ENCODE measurements at places on chromosomes 5 and 9. TPM values are rescaled to one million over a fixed set of nuclear protein-coding genes. Genes with fewer than 3 reads are reported as not detected.

Gene PCDHA3
- total RNA-seq, result 0.27 TPM

Gene FSTL4
- 3.6 TPM for total RNA-seq

DNA sequence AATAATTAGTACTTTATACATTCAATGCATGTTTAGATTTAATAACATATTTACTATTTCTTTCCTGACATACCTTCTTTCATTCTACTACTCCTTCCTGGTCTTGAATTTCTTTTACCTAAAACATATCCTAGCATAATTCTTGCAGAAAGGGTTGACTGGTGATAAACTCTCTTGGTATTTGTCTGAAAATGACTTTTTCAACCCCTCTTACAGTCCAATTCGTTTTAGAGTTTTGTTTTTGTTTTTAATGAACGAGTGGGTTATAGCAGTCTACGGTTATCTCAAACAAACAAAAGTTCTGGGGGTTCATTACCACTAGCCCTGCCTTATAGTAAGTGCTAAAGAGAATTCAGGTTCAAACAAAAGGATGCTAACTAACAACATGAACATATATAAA lies 69.6 kb upstream of the ALDH1B1 start:
- DNase-seq, result no peak

Gene PAEP
- 41.1 TPM for total RNA-seq

GRCh38 chr9:82475584-82476301 lies 487.2 kb downstream of the SPATA31D1 start:
- DNase-seq, result no peak

DNA sequence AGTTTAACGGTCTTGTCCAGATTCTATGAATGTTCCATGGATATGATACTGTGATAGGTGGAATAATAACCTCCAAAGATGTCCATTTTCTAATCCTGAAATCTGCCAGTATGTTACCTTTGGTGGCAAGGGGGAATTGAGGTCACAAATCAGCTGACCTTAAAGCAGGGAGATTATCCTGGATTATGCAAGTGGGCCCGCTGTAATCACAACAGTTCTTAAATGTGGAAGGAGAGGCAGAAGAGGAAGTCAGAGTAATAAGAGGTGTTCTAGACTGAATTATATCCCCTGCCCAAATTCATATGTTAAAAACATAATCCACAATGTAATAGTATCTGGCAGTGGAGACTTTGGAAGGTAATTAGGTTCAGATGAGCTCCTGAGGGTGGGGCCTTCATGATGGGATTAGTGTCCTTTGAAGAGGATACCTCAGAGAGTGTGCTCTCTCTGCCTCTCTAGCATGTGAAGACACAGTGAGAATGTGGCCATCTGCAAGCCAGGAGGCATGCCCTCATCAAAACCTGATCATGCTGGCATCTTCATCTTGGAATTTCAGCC lies 47.6 kb upstream of the ZFAND5 start:
- DNase-seq, result no peak

DNA sequence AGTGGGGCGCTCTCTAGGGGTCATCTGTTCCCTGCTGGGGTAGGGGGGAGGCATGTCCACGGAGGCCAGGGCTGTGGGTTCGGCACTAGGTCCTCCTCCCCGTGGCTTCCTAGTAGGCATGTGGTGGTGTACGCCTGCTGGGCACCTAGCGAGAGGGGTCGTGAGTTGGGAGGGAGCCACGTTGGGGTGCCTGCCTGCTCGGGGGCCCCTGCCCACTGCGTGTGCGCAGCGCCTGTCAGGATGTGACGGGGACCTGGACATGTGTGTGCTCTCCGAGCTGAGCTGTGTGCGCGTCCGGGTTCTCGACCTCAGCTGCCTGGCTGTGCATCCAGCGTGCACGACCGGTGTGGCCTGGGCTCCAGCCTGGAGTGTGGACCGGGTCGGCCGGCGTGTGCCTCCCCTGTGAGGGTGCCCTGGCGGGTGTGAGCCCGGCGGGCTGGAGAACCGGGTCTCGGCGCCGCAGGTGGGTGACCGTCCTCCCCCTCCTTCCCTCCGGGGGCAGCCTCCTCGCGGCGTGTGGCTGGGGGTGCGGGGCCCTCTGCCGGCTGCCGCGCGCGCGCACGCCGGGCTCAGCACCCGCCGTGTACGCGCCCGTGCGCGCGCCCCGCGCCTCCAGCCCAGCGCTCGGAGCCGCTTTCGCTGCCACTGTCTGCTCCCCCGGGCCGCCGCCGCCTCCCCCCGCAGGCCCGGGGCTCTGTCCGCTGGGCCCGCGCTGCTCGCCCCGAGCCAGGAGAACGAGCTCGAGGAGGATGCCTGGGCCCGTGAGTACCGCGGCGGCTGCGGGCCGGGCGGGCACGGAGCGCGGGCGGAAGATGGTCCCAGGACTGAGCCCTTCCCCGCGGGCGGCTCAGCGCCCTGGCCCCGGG lies at the start of gene PRR7:
Gene PRR7, plus strand, starts transcription at position 615 of the 866 bp plus-strand sequence. CDS start 8,254 bp downstream, outside the sequence.
- DNase-seq, result peak; percentile 63
